Left cardiac atrium (tissue), 4 donors: ENCODE measurements at places on chromosomes 13 and 19. TPM values are rescaled to one million over a fixed set of nuclear protein-coding genes. Genes with fewer than 3 reads are reported as not detected.

- no peak for DNase-seq
These were observed 6.0 kb upstream of the CTU1 start for GRCh38 chr19:51114087-51114729.

GRCh38 chr13:50916701-50917184 lies 7.2 kb downstream of the RNASEH2B start:
- DNase-seq = no peak

DNA sequence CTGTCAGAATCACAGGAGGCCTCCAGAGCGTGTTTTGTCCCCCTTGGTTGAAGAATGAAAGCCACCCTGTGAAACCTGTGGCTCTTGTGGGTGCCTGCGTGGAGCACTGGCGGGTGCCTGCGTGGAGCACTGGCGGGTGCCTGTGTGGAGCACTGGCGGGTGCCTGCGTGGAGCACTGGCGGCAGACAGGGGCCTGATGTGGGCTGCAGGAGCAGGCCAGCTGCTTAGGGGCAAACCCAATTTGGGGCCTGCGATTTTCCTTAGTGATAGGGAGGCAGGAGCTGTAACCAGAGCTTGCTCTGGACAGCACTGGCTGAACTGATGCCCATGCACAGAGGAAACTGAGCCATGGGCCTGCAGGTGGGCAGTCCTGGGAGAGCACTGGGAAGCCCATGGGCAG lies 24.3 kb downstream of the ARHGEF7 start:
- no peak for DNase-seq

PLK5 gene
- total RNA-seq = not detected

FRY gene
- 91.1 TPM for total RNA-seq

DNA sequence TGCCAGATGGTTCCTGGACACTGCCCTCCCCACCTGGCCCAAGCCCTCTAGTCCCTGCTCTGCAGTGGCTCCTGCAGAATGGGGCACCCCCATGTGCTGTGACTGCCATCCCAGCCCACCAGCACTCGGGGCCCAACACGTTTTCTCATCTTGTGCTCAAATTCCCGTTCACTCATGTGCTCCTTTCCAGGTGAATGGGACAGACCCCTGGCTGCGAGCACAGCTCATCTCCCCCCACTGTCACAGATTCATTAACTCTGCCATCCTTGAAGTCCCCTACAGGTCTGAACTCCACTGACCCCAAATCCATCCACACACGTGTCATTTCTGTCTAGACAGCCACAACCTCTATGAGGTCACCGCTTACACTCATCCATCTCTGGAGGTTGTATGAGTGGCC lies 23.6 kb downstream of the TUBA3C start:
- DNase-seq = no peak

SLC25A41 gene
- total RNA-seq = 0.18 TPM

TEX26 gene
- 0.15 TPM for total RNA-seq
